ENCODE measurements at places on chromosomes 5 and 9. TPM values are rescaled to one million over a fixed set of nuclear protein-coding genes. Genes with fewer than 3 reads are reported as not detected.

Gene SLC12A7
- total RNA-seq = 93.9 TPM

Gene PTGDS
- total RNA-seq = 13.2 TPM

Gene ASPN
- not detected for total RNA-seq

Gene LVRN
- total RNA-seq = not detected

Gene C5orf52
- total RNA-seq = not detected
